ENCODE measurements at places on chromosomes 4 and X.

- no peak for DNase-seq
Measured at GRCh38 chrX:104721854-104722253, 155.9 kb downstream of the IL1RAPL2 start.

GRCh38 chr4:146333187-146333894 is 119.0 kb downstream of the REELD1 start:
- DNase-seq: peak; percentile 21

GRCh38 chr4:19774690-19775256 is 476.9 kb upstream of the SLIT2 start:
- DNase-seq: no peak

- DNase-seq: no peak
Measured at GRCh38 chr4:141142423-141142822, 9.2 kb upstream of the RNF150 start.

GRCh38 chr4:133150486-133151340 is 1.6 kb downstream of the PCDH10 start:
- DNase-seq: no peak

- no peak for DNase-seq
Measured at GRCh38 chr4:61185288-61185687, 14.8 kb upstream of the ADGRL3 start.

GRCh38 chrX:10071451-10072144 is 85.2 kb upstream of the CLCN4 start:
- DNase-seq: no peak

GRCh38 chrX:56795309-56795868 is 66.3 kb downstream of the NBDY start:
- no peak for DNase-seq

DNA sequence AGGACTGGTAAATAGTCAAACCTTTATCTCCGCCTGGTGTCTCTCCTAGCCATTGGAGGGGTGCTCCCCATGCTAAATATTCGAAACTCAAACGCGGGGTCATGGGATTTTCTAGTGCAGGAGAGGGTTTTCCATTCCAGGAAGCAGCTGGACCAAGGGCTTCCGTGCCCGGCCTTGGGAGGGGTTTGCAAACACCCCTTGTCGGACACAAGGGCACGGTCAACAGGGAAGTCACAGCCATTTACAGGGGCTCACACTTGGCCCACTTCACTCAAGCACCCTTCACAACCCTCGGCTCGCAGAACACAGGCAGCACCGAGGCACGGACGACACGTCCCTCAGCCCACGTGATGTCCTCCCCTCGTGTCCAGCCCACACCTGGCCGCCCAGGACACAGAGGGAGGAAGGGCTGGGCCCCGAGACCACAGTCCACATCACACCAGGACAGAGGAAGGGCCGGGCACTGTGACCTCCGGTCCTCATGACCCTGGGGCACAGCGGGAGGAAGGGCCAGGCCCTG is 10.3 kb upstream of the PLCXD1 start:
- peak; percentile 12 for DNase-seq

DNA sequence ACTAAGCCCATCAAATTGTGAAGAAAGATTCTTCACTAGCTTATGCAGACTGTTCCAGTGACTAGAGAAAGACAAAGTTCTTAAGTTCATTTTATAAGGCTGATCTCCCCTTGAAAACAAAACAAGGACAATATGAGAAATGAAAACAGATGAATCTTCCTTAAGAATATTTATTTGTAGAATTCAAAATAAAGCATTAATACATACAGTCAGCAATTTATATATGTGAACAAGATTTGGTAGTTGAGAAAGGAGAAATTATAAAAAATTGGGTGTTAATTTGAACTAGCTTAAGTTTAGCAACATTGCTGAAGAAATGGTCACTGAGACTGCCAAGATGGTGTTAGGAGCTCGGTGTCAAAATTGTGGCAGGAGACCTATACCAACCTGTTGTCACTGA is 41.4 kb upstream of the TAPT1 start:
- no peak for DNase-seq

- DNase-seq: no peak
Measured at GRCh38 chrX:152819732-152820131, 10.8 kb downstream of the CETN2 start.

GRCh38 chr4:175070444-175070843 is 152.3 kb downstream of the ADAM29 start:
- DNase-seq: no peak

DNA sequence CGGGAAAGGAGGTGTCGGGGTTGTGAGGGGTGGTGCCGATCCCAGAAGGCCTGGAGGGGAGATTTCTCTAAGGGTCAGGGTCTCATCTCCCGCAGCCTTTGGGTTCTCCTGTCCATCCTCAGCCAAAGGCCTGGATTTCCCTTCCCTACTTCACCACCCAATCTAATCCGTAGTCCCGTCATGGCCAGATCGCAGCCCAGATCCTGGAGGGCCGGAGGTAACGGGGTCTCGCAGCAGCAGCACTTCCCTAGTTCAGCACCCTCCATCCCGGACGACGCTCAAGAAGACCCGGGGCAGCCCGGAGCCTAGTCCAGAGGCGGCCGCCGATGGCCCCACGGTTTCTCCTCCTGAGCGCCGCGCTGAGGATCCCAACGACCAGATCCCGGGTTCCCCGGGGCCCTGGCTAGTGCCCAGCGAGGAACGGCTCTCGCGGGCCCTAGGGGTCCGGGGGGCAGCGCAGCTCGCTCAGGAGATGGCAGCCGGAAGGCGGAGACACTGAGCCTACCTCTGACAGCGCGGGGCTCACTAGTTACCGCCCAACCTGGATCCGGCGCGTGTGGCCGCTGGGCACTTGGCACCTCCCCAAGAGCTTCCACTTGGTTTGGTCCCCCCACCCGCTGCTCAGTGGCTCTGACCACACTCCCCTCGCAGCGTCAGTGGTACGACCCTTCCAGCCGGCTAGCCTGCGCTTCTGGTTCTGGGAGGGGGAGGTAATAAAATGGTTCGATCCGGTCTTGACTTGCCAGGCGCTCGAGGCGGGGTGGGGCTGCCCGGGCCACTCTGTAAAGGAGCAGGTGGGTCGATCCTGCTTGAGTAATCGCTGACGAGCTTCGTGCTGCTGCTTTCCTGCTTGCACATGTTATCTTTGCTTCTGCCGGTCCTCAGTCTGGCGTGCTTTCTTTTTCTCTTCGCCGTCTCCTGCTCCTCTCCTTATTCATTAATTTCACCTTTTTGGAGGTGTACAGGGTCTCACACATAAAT is 3.6 kb downstream of the MAGIX start:
- DNase-seq: peak; percentile 70

- no peak for DNase-seq
Measured at GRCh38 chr4:43112139-43112538, 219.6 kb downstream of the GRXCR1 start.

DNA sequence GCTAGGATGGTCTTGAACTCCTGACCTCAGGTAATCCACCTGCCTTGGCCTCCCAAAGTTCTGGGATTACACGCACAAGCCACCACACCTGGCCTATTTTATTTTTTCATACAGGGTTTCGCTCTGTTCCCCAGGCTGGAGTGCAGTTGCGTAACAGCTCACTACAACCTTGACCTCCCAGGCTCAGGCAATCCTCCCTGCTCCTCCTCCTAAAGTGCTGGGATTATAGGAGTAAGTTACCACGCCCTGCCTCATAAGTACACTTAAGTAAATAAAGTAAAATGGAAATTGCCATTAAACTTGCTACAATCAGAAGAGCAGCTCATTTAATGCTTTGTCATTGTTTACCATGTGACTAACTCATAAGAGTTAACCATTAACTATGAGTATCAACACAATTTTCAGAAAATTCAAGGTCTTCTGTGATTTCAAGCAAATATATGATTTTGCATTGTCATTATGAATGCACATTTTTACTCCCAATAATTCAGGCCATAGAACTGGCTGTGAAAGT is 12.3 kb downstream of the UGDH start:
- DNase-seq: no peak

GRCh38 chr4:122131562-122132157 is 20.5 kb upstream of the BLTP1 start:
- DNase-seq: no peak

GRCh38 chrX:9995855-9996339 is 28.7 kb downstream of the CLDN34 start:
- DNase-seq: peak; percentile 79

- no peak for DNase-seq
Measured at GRCh38 chr4:53717064-53717549, 125.8 kb upstream of the LNX1 start.

- DNase-seq: no peak
Measured at GRCh38 chr4:8274765-8275547, 5.4 kb downstream of the HTRA3 start.

DNA sequence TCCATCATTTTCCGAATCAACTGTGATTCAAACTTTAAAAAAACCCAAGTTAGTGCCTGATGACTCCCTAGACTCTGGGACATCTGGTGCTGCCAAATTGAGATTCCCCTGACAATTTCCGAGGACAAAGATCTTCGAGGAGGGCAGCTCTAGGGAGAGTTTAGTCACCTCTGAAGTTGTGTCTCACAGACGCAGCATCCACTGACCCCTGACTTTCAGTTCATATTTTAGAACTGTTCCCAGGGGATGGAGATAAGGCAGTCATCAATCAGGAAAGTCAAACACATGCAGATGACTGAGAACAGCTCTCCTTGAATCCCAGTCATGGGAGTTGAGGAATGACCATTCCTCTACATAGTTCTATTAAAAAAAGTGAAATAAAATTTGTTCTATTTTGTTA is 643.9 kb downstream of the TRIML1 start:
- DNase-seq: no peak

DNA sequence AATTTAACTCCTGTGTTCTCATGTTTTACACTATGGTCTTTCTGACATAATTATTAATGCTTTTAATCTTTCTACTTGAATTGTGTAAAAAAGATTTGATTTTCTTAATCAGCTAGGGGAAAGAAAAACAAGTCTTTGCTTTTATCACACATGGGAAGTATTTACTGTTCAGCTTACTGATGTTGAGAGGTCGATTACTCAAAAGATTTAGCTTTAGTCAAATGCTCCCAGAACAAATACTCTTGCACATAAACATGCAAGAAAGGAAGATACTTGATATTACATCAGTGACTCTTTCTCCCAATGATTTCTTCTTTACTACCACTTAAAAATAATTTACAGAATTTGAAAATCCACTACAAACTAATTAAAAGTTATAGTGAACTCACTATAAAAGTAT is 198.3 kb upstream of the FAT4 start:
- DNase-seq: no peak

DNA sequence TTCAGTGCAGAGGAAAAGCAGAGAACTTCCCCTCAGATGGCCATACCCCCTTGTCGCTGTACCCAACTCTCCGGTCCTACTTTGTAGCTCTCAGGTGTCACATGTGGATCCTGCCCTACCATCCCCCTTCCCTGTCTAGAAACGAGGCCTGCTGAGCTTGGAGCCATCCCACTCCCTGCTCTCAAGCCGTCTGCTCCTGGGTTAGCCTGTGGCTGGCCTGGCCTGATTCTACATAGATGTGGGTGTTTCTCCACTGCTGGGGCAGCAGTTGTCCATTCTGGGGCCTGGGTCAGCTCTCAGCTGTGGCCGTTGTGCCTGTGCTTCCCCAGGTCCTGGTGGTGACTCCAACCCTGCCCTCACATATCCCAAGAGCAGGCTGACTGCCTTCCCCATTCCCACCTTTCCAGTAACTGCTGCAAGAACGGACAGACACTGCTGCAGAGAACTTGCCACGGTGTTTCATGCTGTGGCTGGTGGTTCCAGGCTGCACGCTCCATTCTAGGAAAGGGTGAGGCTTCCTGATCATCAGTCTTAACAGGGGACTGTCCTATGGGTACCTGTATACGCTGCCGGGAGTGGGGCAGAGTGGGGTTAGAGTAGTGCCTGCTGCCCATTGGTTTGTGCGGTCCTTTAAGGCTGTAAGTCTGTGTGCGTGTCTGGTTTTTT is 3.6 kb downstream of the IL9R start:
- no peak for DNase-seq

DNA sequence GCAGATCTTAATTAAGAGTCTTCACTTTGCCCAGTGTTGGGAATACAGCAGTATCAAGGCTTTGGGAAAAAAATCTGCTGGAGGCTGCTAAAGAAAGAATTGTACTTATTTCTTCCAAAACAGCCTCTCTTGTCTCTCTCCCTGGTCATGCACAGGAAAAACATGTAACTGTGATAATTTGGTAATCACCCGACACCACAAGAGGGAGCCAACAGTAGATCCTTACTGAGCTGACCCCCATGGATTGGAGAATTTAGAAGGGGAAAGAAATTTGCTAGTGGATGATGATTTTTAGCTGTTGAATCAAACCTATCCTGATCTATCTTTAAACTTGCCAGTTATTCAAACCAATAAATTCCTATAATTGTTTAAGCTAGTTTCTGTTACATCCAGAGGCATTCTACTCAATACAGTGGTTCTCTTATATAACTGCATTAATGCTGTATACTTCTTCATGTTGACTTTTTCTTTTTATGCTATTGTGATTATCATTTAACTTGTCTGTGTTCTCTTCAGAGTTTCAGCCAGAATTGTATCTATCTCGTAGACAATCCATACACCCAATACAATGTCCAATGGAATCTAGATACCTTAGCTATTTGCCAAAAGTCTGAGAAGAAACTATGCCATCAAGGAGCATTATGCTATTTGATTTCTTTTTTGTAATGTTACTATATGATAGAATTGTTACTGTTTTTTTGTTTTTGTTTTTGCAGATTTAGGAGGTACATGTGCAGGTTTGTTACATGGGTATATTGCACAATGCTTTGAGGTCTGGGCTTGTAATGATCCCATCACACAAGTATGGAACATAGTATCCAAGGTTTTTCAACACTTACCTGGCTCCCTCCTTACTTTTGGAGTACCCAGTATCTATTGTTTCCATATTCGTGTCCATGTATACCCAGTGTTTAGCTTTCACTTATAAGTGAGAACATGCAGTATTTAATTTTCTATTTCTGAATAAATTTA is 31.3 kb upstream of the ARHGEF38 start:
- DNase-seq: no peak

DNA sequence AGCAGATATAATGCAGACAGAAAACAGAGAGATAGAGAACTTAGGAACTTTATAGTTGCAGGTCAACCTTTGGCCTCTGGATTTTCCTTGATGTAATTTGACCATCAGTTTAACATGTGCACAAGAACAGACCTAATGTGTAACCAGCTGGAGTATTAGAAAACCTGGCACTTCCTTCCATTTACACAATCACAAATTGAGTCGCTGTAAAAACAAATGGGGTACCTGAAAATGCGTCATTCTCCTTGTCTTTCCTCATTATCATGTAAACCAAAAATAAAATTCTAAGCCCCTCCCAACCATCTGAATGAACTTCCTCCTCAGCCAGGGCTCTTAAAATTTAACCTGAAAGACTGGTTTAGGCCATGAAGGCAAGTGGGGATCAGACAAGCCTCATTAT is 358.4 kb upstream of the MAGEB16 start:
- no peak for DNase-seq

- peak; percentile 46 for DNase-seq
Measured at GRCh38 chr4:2281575-2282343, 19.9 kb upstream of the MXD4 start.

DNA sequence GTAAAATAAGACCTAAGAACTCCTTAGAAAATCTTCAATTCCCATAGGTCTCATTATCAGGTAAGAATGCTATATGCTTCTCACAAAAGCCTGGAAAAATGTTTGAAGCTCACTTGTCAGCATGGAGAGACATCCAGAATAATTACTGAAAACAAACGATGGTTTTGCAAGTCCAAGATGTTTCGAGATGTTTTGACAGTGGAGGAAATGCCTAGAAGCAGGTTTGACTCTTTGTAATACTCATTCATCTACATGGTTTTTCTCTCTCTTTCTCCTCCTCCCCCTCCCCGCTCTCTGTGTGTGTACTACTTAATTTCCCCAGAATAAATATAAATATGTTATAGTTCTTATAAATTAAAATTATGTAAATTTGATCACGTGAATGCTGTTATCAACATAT is 131.9 kb upstream of the NR3C2 start:
- DNase-seq: no peak

- DNase-seq: no peak
Measured at GRCh38 chr4:1200425-1201035, 28.1 kb upstream of the SPON2 start.

All from stimulated activated CD4-positive, alpha-beta T cell treated with anti-CD3 and anti-CD28 coated beads, Interleukin-2, amount 100 ng/mL, for 24 hours (primary cell).